ENCODE measurements at places on chromosomes 7 and 10. TPM values are rescaled to one million over a fixed set of nuclear protein-coding genes. Genes with fewer than 3 reads are reported as not detected.

GRID1 gene
- total RNA-seq = not detected

TMEM270 gene
- total RNA-seq = 1.5 TPM

CCNY gene
- 26.9 TPM for total RNA-seq

GRK5 gene
- 6.1 TPM for total RNA-seq

NPY gene
- 2.3 TPM for total RNA-seq

Data from Daoy (cell line).